Astrocyte of the spinal cord (primary cell): ENCODE measurements at places on chromosomes 16 and 17.

- DNase-seq = peak; percentile 27
Observed at GRCh38 chr17:78168242-78168902, at the start of gene SYNGR2. SYNGR2 (plus strand) TSS chr17:78168581; CDS start chr17:78168617, 36 bp downstream.

DNA sequence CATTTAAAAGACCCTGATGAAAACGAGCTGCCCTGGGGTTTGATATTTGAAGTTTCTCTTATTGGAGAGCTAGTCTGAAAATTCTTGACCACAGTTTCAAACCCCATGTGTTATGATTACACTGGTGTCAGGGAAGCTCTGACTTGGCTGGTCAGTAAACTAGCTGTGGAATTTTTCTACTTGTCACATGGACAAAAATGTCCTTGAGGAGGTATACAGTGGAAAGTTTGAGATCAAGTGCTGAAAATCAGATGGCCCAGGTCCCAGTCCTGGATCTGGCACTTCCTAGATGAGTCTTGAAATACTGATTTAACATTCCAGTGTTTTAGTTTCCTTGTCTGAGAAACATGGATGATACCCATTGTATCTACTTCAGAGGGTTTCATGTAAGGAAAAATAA, 30.7 kb upstream of the SOX9 start:
- DNase-seq = no peak

DNA sequence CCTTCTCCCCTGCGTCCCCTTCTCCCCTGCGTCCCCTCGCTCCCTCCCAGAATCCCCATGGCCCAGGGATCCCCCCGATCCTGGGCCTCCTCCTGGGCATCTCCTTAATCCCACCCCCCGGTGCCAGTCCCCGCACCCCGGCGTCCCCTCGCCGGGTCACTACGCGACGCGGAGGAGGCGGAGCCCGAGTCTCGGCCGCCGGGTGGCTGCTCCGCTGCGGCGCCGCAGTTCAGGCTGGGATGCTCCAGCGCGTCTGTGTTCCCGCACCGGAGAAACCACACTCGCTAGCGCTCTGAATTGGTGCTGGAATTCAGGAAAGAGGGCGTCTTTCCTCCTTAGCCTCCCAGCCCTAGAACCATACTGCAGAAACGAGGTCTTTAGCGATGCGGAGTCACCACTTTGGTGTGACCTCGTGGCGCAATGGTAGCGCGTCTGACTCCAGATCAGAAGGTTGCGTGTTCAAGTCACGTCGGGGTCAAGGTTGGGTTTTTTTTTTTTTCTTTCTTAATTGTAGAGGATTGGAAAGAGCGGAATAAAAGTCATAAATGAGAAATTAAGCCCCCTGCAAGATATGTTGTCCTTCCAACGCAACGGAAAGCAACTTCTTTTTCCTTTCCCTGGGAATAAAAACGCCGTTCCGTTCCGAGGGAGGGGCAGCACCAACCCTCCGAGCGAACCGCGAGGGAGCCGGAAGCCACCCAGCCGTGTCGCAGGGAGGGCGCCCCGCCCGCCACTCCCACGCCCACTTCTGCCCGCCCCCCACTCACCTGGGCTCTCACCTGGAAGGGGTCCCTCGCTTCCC, 25.7 kb upstream of the SLC47A1 start:
- peak; percentile 90 for DNase-seq

DNA sequence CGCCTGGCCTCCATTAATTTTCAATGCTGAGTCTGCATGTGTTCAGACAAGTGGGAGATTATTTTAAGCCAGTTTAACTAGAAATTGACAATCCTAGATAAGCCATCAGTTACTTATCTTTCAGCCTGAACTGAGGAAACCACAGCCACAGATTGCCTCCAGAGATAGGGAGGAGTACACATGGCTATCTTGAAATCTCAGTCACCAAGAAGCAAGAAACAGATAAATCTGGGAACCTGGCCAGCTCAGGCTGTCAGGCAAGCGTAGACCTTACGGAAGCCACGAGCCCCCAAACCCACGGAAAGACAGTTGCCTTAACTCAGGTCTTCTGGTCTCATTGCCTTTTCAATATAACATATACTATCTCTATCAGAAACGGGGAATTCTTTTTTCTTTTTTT, 2.0 kb upstream of the GLG1 start:
- no peak for DNase-seq

DNA sequence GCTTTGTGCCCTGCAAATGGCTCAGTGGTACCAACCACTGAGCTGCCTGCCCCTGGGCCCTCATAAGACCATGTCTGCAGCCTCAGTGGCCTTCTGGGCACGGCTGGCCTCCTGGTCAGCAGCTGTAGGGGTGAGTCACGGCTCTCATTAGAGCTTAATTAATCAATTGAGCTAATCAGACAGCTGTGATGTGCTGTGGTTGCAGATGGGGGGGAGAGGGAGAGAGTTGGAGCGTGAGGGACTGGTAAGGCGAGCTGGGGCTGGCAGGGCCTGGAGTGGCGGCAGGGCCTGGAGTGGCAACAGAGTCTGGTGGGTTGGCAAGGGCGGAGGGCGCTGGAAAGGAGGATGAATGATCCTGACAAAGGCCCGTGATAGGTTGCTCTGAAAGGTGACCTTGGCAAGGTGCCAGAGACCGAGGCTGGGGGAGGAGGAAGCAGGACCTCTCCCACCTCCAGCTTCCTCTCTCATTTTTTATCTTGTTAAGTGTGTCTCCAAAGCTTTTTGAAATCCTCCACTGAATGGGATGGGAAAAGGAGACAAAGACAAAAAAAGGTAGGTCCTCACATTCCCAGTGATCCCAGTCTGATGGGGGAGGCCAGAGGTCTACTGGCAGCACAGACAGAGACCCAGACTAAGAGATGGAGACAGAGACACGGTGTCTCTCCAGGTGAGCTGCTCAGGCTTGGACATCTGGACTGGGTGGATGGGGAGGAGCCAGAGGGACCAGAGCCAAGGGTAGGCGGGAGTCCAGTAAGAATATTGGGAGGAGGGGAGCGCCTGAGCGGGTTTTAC, 41.6 kb downstream of the DCAKD start:
- no peak for DNase-seq

- no peak for DNase-seq
Observed at GRCh38 chr16:15932939-15933338, 16.5 kb upstream of the ABCC1 start.

- no peak for DNase-seq
Observed at GRCh38 chr16:70565053-70565452, 41.4 kb downstream of the SF3B3 start.

GRCh38 chr17:7440834-7441195, 1.5 kb downstream of the FGF11 start:
- peak; percentile 29 for DNase-seq

DNA sequence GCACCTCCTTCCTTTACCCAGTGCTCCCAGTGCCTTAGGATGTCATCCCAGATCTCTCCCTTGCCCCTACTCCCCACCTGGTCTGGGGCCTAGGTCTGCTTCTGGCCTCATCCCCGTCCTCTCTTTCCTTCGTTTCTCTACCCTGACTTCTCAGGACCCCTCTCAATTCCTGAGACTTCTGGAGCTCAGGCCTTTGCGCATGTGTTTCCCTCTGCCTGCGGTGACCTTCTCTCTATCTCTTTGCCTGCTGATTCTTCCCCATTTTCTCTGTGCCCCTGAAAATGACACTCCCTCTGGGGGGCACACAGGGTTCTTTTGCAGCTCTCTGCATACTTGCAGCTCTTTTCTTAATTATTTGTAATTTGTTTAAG, 13.5 kb downstream of the ADORA2B start:
- no peak for DNase-seq

GRCh38 chr16:48971571-48972077, 310.0 kb downstream of the CBLN1 start:
- no peak for DNase-seq

GRCh38 chr16:69057400-69058378, 47.8 kb upstream of the HAS3 start:
- peak; percentile 87 for DNase-seq

- no peak for DNase-seq
Observed at GRCh38 chr17:39462631-39463375, 1.5 kb downstream of the CDK12 start.

DNA sequence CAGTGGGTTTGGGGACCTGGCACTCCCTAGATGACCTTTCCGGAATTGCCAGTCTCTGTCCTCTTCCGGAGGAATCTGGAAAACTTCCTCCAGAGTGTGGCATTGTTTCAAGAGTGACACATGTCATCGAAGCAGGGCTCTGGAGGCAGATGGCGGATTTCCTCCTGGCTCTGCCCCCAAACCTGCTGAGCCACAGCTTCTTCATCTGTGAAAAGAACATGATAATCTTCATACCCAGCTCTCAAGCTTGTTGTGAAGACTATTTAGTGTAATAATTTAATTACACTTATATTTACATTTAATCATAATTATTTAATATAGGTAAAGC, 19.7 kb upstream of the TEX2 start:
- DNase-seq = no peak

DNA sequence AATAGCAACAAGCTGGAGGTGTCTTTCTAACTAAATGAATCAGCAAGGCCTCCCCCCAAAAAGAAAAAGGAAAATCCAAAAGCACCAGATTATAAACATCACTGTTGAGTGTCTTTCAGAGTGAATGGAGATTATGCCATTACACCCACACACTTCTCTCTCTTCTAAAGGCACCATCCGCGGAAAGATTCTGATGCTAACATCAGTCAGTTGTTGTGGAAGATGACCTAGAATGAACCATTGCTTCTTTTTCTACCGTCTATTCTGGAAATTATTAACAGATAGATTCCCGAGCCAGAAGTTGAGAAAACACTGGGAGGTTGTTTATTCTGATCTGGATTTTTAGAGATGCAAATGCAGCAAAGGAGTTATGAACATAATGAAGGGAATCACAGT, 60.9 kb upstream of the FAM20A start:
- DNase-seq = no peak

DNA sequence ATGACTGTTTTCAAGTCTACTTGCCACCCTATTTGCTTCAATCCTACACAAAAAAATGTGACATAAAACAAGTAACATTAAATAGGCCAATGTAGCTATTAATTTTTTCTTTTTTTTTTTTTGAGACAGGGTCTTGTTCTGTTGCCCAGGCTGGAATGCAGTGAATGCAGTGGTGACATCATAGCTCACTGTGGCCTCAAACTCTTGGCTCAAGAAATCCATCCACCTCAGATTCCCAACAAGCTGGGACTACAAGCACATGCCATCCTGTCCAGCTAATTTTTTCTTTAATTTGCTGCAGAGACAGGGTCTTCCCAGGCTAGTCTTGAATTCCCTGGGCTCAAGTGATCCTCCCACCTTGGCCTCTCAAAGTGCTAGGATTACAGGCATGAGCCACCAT, 29.4 kb downstream of the ANKFY1 start:
- no peak for DNase-seq

DNA sequence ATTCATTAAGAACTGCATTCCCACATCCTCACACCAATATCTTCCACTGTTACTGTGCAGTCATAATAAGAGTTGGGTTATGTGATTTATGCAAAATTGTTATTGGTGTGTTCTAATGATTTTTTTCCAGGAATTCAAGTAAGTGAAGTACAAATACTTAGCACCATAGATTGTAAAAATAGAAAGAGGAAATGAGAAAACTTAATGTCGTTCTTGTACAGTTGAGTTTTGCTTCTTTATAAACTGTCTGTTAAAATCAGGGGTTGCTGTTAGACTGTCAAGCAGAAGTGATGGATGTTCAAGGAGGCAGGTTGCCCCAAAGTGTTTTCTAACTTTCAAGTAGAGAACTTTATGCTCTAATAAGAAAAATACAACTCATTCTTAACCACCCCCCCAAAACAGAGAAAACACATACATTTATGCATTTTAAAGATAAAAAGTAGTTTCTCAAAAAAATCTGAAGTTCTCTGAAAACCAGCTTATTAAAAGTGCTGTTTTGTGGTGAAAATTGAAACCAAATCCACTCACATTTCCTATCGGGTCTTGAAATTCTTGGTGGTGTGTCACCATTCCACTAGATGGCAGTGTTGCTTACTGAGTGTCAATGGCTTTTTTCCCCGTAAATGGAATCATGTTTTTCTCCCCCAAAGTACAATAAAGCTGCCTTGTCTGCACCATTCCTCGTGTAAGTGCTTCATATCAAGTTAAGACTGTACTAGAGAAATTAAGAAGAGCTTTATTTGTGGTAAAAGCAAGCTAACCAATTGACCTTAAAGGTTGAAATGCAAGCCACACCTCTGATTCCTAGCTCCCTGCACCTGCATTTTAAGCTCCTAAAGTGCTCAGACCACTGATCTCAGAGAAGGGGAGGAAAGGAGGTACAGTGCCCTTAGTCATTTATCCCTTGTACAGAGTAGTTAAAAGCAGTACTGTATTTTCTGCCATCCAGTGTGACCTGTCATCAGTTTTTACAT, 4.7 kb upstream of the IGSF6 start:
- peak; percentile 57 for DNase-seq

DNA sequence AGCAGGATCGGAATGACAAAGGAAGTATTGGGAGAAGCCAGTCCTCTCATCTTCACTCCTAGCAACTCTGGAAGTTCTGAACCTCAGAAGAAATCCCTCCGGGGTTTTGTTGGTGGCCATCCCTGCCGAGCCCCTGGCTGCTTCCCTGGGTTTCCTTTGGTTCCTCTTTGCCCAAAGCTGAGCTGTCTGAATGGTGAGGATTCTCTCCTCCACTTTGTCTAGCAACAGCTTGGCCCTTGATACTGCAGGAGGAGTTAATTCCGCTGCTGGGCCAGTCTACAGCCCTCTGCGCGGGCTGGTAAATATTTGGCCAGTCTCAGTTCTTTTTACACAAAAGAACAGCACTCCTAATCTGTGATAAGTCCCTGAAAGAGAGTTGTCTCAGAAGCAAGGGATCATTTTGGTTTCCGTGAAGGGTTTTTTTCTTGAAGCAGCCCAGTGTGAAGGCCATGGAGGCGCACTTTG, 170.9 kb downstream of the RAB11FIP4 start:
- no peak for DNase-seq

DNA sequence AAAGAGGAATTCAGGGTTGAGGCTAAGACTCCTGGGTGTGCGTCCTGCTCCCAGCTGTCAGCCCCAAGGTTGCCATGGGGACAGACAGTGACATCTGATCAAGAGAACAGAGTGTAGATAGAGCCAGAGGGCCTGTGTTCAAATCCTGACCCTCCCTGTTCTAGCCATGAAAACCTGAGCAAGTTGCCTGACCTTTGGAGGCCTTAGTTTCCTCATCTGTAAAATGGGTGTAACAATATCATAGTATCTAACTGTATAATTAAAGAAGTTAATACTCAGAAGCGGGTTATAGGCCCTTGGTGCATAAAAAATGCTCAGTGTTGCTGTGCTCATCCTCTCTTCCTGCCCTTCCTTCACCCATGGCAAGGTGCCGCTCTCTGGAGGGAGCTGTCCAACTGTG, 28.7 kb upstream of the FOXF1 start:
- DNase-seq = no peak

GRCh38 chr17:3989041-3989886, 25.0 kb upstream of the ATP2A3 start:
- no peak for DNase-seq

GRCh38 chr17:79022507-79022991, 1.4 kb upstream of the C1QTNF1 start:
- no peak for DNase-seq

DNA sequence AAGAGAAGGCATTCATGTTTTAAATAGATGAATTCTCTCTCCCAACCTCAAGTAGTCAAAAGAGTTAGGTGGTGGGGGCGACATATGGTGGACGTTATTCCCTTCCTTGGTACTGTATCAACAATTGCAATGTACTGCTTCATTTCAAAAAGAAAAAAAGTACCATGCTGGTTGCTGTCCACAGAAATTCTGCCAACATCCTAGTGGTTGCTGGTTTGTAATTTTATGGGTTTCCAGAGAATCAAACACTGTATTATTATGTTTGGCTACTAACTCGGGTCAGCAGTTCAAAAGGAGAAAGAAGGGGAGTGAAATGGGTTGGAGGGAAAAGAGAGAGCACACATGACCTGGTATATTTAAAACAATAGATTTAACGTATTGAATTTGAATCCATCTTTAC, 61.1 kb upstream of the KCNJ16 start:
- peak; percentile 71 for DNase-seq

GRCh38 chr17:75503976-75504346, 11.4 kb downstream of the CASKIN2 start:
- no peak for DNase-seq
